ENCODE measurements at places on chromosomes 4 and X. TPM values are rescaled to one million over a fixed set of nuclear protein-coding genes. Genes with fewer than 3 reads are reported as not detected.

GRCh38 chrX:72296991-72297390 lies 8.7 kb downstream of the CITED1 start:
- DNase-seq, result no peak

The SRD5A3 gene
- 10.6 TPM for total RNA-seq

- DNase-seq, result no peak
Observed at GRCh38 chrX:22383988-22384387, 111.3 kb downstream of the CBLL2 start.

DNA sequence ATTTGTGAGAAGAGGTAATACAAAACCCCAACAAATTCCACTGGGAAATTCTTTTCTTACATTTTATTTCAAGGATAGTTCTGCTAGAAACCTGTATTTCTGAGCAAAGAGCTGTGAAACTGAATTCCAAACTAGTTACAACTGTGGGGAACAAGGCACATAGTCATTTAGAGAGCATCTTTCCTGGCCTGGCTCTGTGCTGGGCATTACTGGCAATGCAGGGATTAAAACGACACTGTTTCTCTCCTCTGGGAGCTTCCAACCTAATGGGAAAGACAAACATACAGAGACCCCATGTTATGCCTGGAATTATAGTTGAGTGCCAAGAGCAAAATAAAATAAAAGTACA lies 36.5 kb downstream of the SUPT20HL1 start:
- DNase-seq, result no peak

- peak; percentile 86 for DNase-seq
Observed at GRCh38 chr4:151014521-151015458, at the start of gene LRBA. LRBA (minus strand) TSS chr4:151015284; CDS start chr4:151014642, 642 bp downstream.

GRCh38 chr4:48967631-48968030 lies 18.4 kb upstream of the CWH43 start:
- no peak for DNase-seq

GRCh38 chr4:153987291-153987690 lies 198.4 kb upstream of the SFRP2 start:
- DNase-seq, result no peak

DNA sequence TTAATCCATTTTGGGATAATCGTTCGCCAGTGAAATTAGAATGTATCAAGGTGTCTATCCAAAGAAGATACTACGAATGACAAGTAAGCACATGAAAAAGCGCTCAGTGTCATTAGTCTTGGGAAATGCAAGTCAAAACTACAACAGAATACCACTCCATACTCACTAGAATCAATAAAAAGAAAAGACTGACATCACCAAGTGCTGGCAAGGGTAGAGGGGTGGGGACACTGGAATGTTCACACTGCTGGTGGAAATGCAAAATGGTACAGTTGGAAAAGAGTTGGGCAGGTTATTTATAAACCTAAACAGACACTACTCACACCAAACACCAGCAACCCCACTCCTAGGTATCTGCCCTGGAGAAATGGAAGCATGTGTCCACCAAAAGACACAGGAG lies 11.2 kb downstream of the WDR1 start:
- DNase-seq, result peak; percentile 80

The HMGN5 gene
- 0.88 TPM for total RNA-seq

- peak; percentile 73 for DNase-seq
Observed at GRCh38 chr4:151806511-151806927, 45.7 kb upstream of the GATB start.

The CLDN34 gene
- under 0.01 TPM for total RNA-seq

DNA sequence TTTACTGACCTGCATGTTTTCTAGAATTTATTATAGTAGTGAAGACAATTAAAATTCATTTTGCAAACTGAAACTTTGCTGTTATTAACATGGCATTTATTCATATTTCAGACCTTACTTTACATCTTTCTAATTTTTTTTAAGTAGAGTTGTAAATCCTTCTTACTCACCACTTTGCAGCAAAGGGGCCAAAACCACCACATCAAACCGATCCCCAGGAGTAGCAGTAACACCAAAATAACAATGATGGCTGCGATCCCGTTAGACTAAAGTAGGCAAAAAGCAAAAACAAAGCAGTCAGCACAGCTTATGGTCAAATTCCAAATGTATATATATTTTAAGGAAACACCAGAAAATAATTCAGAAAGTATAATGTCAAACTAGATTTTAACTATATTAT lies 64.7 kb downstream of the ANTXR2 start:
- DNase-seq, result no peak

- DNase-seq, result peak; percentile 56
Observed at GRCh38 chr4:125681240-125681639, 366.5 kb downstream of the FAT4 start.

GRCh38 chr4:113637363-113637762 lies 124.2 kb downstream of the CAMK2D start:
- DNase-seq, result no peak

The DGKK gene
- total RNA-seq, result not detected

- DNase-seq, result no peak
Observed at GRCh38 chr4:145019346-145019745, 78.7 kb downstream of the ANAPC10 start.

The CCNI gene
- 229 TPM for total RNA-seq

DNA sequence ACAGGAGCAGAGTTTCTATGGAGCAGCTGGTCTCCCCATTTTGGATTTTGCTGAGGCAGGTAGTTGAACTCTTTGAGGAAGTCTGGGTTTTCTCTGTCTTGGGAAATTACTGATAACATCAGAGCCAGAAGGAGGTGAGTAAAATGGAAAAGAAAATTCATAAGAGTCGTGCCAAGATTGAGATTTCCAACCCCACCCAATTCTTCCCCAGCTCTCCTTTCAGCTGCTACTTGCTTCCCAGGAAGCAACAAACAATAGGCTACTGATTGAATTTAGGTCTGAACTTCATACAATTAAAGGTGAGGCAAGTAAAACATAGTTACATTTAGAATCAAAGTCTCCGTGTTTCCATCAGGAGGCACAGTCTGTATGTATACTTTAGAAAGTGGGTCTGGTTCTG lies 54.6 kb upstream of the EOLA2 start:
- DNase-seq, result peak; percentile 36

- DNase-seq, result peak; percentile 50
Observed at GRCh38 chr4:3362431-3363287, 69.8 kb downstream of the RGS12 start.

The MOSPD2 gene
- 29.0 TPM for total RNA-seq

DNA sequence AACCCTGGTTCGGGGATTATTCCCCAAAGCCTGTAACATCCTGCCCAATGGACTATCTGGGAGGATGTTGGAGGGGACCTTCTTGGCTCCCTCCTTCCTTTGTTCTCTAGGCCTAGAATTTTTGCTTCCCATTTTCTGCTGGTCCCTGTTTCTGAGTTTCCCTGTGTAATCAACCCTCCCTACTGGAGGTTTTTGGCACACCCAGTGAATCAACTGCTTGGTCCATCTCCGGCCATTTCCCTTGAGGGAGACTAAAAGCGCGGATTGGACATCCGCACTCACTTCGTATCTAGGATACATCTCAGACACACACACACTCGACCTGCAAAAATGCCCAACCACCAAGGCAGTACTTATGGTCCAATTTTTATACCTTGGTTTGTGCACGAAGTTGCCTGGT lies 108.2 kb upstream of the MAGEE2 start:
- DNase-seq, result no peak

GRCh38 chr4:183306811-183307210 lies 13.3 kb downstream of the CLDN22 start:
- DNase-seq, result no peak

DNA sequence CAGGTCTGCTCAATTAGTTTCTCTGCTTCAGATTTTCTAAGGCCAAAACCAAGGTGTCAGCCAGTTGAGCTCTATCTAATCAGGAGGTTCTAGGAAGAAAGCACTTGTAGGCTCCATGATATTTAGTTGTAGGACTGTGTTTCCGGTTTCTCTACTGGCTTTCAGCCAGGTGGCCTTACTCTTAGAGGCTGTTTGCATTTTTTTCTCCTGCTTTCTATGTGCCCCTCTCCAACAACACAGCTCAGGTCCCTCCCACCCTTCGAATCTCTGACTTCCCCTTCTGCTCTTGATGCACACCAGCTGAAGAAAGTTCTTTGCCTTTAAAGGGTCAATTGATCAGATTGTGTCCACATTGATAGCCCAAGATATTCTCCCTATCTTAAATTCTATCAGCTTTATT lies 245.2 kb downstream of the RAB28 start:
- DNase-seq, result no peak

GRCh38 chrX:66634272-66634671 lies 4.6 kb downstream of the EDA2R start:
- no peak for DNase-seq

- DNase-seq, result no peak
Observed at GRCh38 chr4:113020966-113021365, 28.5 kb upstream of the ANK2 start.

The LIMCH1 gene
- total RNA-seq, result 9.0 TPM
